T-cell (primary cell): ENCODE measurements at places on chromosomes 3 and 15.

DNA sequence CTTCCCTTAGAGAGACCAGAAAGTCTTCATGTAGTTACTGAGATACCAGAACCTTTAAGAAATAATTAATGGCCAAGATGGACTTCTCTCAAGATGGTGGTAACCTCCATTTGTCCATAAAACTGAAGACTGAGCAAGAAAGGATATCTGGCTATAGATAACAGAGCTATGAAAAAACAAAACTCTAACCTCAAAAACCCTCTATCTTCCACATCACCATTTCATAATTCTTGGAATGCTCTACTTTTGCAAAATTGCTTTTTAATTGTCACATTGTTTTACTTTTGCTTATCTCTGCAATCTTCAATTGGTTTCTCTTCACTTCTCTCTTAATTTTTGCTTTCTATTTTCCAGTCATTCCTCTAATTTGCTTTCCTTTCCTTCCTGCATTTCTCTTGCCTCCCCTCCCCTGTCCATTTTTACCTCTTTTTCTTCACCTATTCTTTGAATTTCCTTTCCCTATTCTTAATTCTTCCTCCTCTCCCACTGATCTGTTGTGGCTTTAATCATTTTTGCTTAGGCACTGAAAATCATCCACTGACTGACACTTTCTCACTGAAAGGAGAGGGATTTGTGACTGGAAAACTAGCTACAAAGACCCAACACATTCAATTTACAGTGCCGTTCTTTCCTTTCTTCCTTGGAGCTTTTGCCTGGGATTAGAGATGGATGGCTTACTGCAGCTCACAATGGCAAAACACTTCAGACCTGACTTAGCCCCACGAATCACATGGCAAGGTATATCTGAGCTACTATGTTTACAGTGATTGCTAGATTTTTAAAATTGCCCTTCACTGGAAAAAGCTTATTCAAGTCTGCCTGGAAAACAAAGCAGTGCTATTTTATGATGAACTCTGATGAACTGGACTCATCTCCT, 242.8 kb downstream of the CHST2 start:
- DNase-seq: no peak

GRCh38 chr3:169658311-169658931, 5.1 kb downstream of the MECOM start:
- no peak for DNase-seq

DNA sequence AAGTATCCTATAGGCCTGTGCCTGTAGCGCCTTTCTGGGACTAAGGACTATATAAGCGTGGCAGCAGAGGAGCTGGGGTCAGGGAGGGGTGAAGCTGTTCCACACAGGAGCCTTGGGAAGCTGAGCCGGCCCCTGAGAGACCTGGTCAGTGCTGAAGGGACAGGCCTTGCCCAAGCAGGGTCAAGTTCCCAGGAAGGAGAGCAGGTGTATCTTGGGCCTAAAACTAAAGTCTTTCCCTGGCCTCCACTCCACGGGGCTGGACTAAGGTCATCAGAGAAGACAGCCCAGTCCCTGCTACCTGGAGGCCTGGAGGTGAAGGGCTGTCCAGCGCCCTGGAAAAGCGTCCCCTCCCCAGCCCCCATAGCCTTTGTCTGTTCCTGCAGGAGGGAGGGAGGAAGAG, 23.9 kb upstream of the NR2C2 start:
- no peak for DNase-seq

GRCh38 chr15:89501646-89502045, 5.3 kb upstream of the RHCG start:
- no peak for DNase-seq

DNA sequence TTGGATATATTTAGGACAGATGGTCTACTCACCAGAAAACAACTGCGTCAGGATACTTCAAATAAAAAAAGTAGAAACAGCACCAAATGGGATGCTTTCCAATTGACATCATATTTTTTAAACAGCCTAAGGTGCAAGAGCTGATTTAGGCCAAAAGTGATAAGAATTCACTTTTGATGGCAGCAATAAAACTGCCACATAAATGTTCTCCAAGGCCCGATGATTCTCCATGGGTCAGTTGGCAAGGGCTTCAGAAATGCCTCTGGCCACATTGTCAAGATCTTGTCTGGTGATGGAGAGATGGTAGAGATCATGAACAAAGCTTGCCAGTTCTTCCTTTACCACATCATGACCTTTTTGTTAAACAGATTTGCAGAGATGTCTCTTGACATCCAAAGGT, 38.9 kb downstream of the LDHAL6B start:
- no peak for DNase-seq

GRCh38 chr3:87333393-87333892, 57.1 kb upstream of the POU1F1 start:
- no peak for DNase-seq

DNA sequence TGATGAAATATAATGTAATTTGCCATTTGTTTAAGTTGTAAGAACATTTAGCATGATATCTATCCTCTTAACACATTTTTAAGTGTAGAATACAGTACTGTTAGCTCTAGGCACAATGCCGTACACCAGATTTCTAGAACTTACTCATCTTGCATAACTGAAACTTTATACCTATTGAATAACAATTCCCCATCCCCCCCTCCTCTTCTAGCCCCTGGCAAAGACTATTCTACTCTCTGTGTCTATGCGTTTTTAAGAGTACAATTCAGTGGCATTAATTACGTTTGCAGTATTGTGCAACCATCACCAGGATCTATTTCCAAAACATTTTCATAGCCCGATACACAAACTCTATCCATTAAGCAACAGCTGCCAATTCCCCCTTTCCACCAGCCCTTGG, 261.7 kb downstream of the PLOD2 start:
- no peak for DNase-seq

- no peak for DNase-seq
Observed at GRCh38 chr3:40191251-40191650, 118.3 kb upstream of the EIF1B start.

DNA sequence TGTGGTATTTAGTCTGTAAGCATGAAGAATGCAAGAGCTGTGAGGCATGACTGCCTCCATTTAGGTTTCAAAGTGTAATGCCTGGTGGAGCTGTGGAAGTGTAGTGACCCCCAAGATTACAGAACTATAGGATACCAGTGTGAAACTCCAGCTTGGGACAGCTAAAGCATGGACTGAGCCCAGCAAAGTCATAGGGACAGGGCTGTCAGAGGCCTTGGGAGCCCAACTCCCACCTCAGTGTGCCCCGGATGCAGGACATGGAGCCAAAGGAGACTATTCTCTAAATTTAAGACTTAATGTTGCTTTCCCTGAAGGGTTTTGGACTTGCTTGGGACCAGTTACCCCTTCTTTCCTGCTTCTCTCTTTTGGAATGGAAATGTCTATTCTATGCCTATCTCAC, 10.8 kb downstream of the GPR15 start:
- DNase-seq: no peak

- DNase-seq: no peak
Observed at GRCh38 chr3:12929801-12930200, 88.4 kb upstream of the RPL32 start.

GRCh38 chr15:41238100-41238499, 7.0 kb downstream of the CHP1 start:
- DNase-seq: no peak

GRCh38 chr3:14333621-14334020, 68.8 kb upstream of the SLC6A6 start:
- no peak for DNase-seq

- DNase-seq: no peak
Observed at GRCh38 chr15:34652726-34653033, 69.2 kb upstream of the GOLGA8B start.

- DNase-seq: no peak
Observed at GRCh38 chr3:46209746-46210470, 1.8 kb upstream of the CCR1 start.

- no peak for DNase-seq
Observed at GRCh38 chr3:79002465-79003372, 765.1 kb downstream of the ROBO1 start.

GRCh38 chr3:38119248-38119544, 17.7 kb downstream of the ACAA1 start:
- DNase-seq: no peak

GRCh38 chr3:11726146-11726545, 82.4 kb upstream of the VGLL4 start:
- no peak for DNase-seq

- DNase-seq: no peak
Observed at GRCh38 chr3:86949850-86950249, 41.1 kb downstream of the VGLL3 start.
